ENCODE measurements at places on chromosomes 3 and 15. TPM values are rescaled to one million over a fixed set of nuclear protein-coding genes. Genes with fewer than 3 reads are reported as not detected.
A peak's percentile ranks its signal among the peaks of the same experiment; 100 is the strongest.

Gene KNL1
- 32.5 TPM for total RNA-seq

DNA sequence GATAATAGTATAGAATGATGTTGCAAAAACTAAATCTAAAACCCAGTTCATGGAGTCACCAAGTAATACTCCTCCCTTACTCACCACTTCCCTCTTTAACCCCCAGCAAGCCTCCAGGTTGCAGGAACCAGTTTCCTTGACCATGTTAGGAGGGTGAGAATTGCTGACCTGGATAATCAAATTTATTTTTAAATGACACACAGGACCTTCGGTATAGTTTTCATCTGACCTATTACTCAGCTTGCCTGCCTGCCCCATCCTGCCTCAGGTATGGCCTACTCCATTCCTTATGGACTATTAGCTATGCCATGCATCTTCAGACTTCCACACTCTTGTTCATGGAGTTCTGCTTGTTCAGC is 883 bp downstream of the RTP4 start:
- no peak for DNase-seq

DNA sequence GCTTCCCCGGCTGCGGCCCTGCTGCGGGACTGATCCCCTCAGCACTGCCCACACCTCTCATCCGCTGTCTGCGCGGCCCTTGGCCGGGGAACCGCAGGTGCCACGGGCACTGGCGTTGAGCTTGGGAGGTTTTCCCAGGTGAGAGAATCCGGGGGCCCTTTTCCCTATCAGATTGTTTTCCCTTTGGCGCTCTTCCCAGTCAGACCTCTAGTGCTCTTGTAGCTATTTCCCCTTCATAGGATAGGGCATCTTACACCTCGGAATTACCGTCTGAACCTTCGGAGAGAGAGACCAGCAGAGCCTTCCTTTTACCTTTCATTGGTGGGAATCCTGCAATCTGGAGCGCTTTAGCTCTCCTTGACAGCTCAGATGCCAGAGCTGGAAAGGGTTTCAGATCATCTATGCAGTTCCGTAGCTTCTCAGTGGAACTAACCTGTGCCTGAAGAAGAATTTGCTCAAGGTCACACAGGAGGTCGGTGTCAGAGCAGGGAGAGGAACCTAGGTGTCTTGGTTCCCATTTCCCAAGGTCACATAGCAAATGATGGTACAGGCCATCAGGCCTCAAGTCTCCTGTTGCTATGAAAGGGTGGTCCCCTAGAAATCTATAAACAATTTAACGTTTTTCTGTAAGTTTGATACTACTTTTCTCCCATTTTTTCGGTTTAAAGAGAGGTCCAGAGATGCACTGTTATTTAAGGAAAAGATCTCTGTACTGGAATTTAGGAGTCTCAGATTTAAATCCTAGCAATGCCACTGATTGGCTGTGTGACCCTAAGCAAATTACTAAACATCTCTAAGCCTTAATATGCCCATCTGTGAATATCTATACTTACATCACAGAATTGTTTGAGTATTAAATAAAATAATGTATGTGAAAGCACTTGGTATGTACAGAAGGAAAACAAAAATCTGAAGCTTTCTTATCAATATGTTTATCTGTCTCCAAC is 916 bp downstream of the IDH3A start:
- DNase-seq, result no peak

- DNase-seq, result peak; percentile 91
Observed at GRCh38 chr3:192892981-192893700, 24.5 kb downstream of the MB21D2 start.

Gene KCTD6
- 9.4 TPM for total RNA-seq

Gene SNTN
- total RNA-seq, result not detected

GRCh38 chr3:196339493-196340254 is 1.5 kb upstream of the TM4SF19 start:
- DNase-seq, result peak; percentile 62

- no peak for DNase-seq
Observed at GRCh38 chr3:189094539-189094938, 77.2 kb upstream of the TPRG1 start.

Data from IMR-90 (cell line).